ENCODE measurements at places on chromosomes 2 and 18. TPM values are rescaled to one million over a fixed set of nuclear protein-coding genes. Genes with fewer than 3 reads are reported as not detected.

LOXL3 gene
- 4.7 TPM for total RNA-seq

COL5A2 gene
- 24.6 TPM for total RNA-seq

MALL gene
- 567 TPM for total RNA-seq

NHEJ1 gene
- 51.1 TPM for total RNA-seq

DNAJC5G gene
- total RNA-seq: not detected

STARD6 gene
- not detected for total RNA-seq

TOGARAM2 gene
- 0.59 TPM for total RNA-seq

TACR1 gene
- total RNA-seq: 0.37 TPM

MAL gene
- total RNA-seq: 0.54 TPM

FRZB gene
- total RNA-seq: 12.8 TPM

PLEKHH2 gene
- total RNA-seq: 5.5 TPM

ALKAL2 gene
- total RNA-seq: 3.3 TPM

ERMN gene
- 0.37 TPM for total RNA-seq

CHRNG gene
- total RNA-seq: not detected

ADD2 gene
- 1.1 TPM for total RNA-seq

RRM2 gene
- 54.3 TPM for total RNA-seq

SCN2A gene
- 0.05 TPM for total RNA-seq

TCF23 gene
- 0.07 TPM for total RNA-seq

POTEJ gene
- total RNA-seq: 0.17 TPM

TUBB8B gene
- 0.27 TPM for total RNA-seq

All from colonic mucosa (tissue), 4 donors.